ENCODE measurements at places on chromosomes 7 and 10. TPM values are rescaled to one million over a fixed set of nuclear protein-coding genes. Genes with fewer than 3 reads are reported as not detected.
A peak's percentile ranks its signal among the peaks of the same experiment; 100 is the strongest.

The SFTPA2 gene
- not detected for polyA plus RNA-seq

GRCh38 chr7:156064971-156065386 is 252.7 kb upstream of the SHH start:
- peaks cover 74% of the 10 kb centered on the region for H3K27me3 ChIP-seq
- H3K4me1 ChIP-seq, result no peaks in the 10 kb centered on the region
- H3K4me3 ChIP-seq, result no peak overlapping the region
- DNase-seq, result no peak

DNA sequence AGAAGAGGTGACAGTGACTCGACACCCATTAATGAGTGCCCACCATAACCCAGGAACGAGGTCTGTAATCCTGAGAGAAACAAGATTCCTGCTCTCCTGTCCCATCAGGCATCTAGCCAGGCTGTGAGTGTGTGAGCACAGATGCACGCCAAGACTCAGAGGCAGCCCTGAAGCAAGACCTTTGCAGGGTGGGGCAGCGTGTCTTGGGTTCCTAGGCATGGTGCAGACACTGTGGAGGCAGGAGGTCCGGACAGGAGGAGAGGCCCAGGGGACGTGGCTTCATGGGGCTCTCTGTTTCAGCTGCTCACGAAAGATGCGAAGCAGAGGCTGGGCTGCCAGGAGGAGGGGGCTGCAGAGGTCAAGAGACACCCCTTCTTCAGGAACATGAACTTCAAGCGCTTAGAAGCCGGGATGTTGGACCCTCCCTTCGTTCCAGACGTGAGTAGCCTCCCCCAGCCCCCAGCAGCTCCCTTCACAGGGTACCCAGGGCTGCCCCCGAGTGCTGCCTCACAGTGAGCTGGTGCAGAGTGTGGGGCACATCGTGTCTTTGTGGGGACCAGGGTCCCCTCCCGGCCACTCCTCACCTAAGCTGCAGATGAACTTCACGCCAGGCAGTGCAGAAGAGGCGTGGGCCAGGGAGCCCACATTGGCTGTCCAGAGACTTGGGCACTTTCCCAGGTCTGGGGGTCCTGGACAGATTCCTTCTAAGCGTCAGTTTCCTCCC is 94.5 kb downstream of the RGS10 start:
- H3K36me3 ChIP-seq, result no peaks in the 10 kb centered on the region
- H3K27ac ChIP-seq, result no peak overlapping the region
- no peak overlapping the region for H3K4me3 ChIP-seq
- H3K27me3 ChIP-seq, result peaks cover 51% of the 10 kb centered on the region
- no peak for DNase-seq

The AKR1C8 gene
- 0.03 TPM for polyA plus RNA-seq

GRCh38 chr7:78528964-78529363 is 730.4 kb downstream of the PHTF2 start:
- no peak for DNase-seq
- H3K36me3 ChIP-seq, result no peaks in the 10 kb centered on the region
- no peak overlapping the region for H3K27ac ChIP-seq

The ZNF853 gene
- not detected for polyA plus RNA-seq

- H3K4me3 ChIP-seq, result no peak overlapping the region
- no peak overlapping the region for H3K27ac ChIP-seq
Measured at GRCh38 chr10:130656187-130656575, 520.0 kb downstream of the GLRX3 start.

The CFTR gene
- not detected for polyA plus RNA-seq

The SOSTDC1 gene
- 9.8 TPM for polyA plus RNA-seq

The BHLHA15 gene
- 1.1 TPM for polyA plus RNA-seq

The CYP3A4 gene
- not detected for polyA plus RNA-seq

- no peak overlapping the region for H3K27ac ChIP-seq
- H3K4me1 ChIP-seq, result no peaks in the 10 kb centered on the region
- H3K36me3 ChIP-seq, result peaks cover 31% of the 10 kb centered on the region
Measured at GRCh38 chr7:96686305-96686704, 23.3 kb downstream of the SEM1 start.

DNA sequence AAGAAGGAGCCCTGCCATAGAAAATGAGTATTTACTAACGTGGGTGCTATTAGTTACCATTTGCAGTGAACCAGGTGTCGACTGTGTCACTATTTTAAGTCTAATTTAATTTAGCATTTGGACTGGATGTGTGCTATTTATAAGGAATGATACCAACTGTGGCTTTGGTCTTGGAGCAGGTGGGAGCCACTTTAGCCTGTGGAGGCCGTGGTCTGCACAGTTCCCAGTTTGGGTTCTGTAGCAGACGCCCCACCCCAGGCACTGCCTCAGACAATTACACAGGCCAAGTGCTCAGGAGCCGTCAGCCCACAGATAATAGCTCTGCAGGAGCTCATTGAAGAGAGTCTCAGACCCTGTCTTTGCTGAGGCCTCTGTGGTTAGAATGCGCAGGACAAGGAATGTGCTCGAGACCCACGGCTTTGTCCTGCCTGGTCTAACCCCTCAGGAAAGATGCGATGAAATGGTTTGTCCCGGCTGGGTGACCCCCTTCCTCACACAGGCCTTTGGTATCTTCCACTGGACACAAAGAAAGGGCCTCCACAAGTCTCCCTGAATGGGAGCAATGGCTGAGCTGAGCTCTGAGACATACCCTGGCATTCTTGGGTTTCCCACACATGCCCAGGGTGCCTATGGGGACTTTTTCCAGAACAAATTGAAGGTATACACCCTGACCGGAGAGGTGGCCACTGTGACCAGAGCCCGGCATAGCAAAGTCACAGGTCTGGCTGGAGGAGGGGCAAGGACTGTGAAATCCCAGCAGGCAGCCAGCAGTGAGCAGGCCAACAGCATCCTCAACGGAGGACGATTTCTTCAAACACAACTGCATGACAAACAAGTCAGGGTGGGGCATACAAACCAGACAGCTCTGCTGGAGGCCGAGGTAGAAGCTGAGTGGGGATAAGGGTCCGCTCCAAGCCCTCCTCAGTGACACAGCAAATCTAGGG is 251.2 kb downstream of the ARHGAP12 start:
- no peaks in the 10 kb centered on the region for H3K36me3 ChIP-seq
- H3K27ac ChIP-seq, result no peak overlapping the region
- no peak overlapping the region for H3K4me3 ChIP-seq
- no peak for DNase-seq

The HOXA13 gene
- not detected for polyA plus RNA-seq

The UNCX gene
- polyA plus RNA-seq, result not detected

The CHN2 gene
- 0.12 TPM for polyA plus RNA-seq

The FGL2 gene
- not detected for polyA plus RNA-seq

- H3K4me3 ChIP-seq, result no peak overlapping the region
- no peaks in the 10 kb centered on the region for H3K4me1 ChIP-seq
- no peaks in the 10 kb centered on the region for H3K36me3 ChIP-seq
Measured at GRCh38 chr10:11057018-11057417, 39.3 kb downstream of the CELF2 start.

DNA sequence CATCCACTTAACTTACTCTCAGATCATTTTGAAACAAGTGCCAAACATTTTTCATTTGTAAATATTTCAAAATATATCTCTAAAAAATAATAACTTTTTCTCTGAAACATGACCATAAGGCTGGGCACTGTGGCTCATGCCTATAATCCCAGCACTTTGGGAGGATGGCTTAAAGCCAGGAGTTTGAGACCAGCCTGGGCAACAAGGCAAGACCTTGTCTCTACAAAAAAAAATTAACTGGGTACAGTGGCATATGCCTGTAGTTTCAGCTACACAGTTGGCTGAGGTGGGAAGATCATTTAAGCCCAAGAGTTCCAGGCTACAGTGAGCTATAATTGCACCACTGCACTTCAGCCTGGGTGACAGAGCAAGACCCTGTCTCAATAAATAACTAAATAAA is 36.4 kb downstream of the USP54 start:
- H3K27me3 ChIP-seq, result no peaks in the 10 kb centered on the region
- no peak overlapping the region for H3K27ac ChIP-seq
- no peaks in the 10 kb centered on the region for H3K36me3 ChIP-seq
- no peak for DNase-seq

DNA sequence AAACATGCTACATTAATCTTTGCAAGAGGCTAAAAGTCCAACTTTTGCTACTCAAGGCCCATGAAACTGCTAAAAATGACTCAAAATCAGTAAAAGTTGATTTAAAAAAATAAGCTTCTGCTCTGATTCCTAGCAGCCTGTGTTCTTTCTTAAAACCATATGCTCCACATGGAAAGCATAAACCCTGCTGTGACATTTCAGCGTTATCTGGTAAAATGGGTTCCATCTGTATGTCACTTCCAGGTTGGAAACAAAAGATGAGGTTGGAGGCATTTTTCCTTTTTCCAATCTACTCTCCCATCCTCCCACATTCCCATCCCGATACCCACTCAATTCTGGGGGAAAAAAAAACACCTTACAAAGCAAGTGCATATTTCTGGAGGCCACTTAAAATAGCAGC is 439.5 kb downstream of the NEBL start:
- no peaks in the 10 kb centered on the region for H3K36me3 ChIP-seq
- no peaks in the 10 kb centered on the region for H3K27me3 ChIP-seq
- H3K4me1 ChIP-seq, result no peaks in the 10 kb centered on the region
- no peak for DNase-seq

GRCh38 chr7:74289018-74289658 is at the start of gene CLIP2:
Gene CLIP2 (plus strand): TSS chr7:74289407. CDS start chr7:74317547, 28,140 bp downstream.
- peak within 1 kb of the TSS; percentile 48 for H3K27ac ChIP-seq
- DNase-seq, result peak; percentile 97
- peaks cover 3% of the 10 kb centered on the region for H3K27me3 ChIP-seq
- no peaks in the 10 kb centered on the region for H3K36me3 ChIP-seq
- peaks cover 26% of the 10 kb centered on the region for H3K4me1 ChIP-seq
- peak within 1 kb of the TSS; percentile 51 for H3K4me3 ChIP-seq

The FAM25G gene
- not detected for polyA plus RNA-seq

GRCh38 chr10:68156373-68157185 is 47.3 kb downstream of the MYPN start:
- H3K27me3 ChIP-seq, result peaks cover 3% of the 10 kb centered on the region
- H3K27ac ChIP-seq, result no peak overlapping the region
- no peaks in the 10 kb centered on the region for H3K36me3 ChIP-seq

- H3K36me3 ChIP-seq, result no peaks in the 10 kb centered on the region
- H3K27me3 ChIP-seq, result no peaks in the 10 kb centered on the region
- H3K27ac ChIP-seq, result no peak overlapping the region
- H3K4me3 ChIP-seq, result no peak overlapping the region
- no peak for DNase-seq
Measured at GRCh38 chr7:19181634-19182033, 36.4 kb upstream of the FERD3L start.

The ITGA8 gene
- polyA plus RNA-seq, result 0.04 TPM

DNA sequence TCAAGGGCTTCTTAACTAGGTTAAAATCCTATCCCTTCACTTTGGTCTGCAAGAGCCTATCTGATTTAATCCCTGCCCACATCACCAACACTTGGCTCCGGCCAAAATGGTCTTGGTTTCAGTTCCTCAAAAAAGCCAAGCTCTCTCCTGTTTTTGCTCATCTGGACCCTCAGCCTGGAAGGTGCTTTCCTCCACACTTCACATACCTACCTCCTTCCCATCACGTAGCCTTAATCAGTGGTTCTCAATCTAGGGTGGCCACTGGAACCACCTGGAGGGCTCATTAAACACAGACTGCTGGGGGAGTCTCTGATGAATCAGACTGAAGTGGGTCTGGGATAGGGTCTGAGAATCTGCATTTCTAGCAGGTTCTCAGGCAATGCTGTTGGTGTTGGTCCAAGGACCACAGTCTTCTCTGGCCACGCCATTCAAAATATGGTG is 227.0 kb upstream of the AOAH start:
- H3K27ac ChIP-seq, result no peak overlapping the region
- no peaks in the 10 kb centered on the region for H3K36me3 ChIP-seq
- H3K27me3 ChIP-seq, result no peaks in the 10 kb centered on the region
- no peak for DNase-seq

- H3K27me3 ChIP-seq, result 0 out of 2 replicates have a peak, but pooled peaks cover under 1% of the 10 kb centered on the region
- peaks cover 38% of the 10 kb centered on the region for H3K4me1 ChIP-seq
- DNase-seq, result peak; percentile 17
- H3K27ac ChIP-seq, result no peak overlapping the region
Measured at GRCh38 chr10:79386637-79387465, 39.6 kb downstream of the PPIF start.

The LIPN gene
- polyA plus RNA-seq, result not detected

GRCh38 chr7:28312948-28313347 is 99.4 kb upstream of the CREB5 start:
- H3K4me1 ChIP-seq, result no peaks in the 10 kb centered on the region
- no peak for DNase-seq
- no peak overlapping the region for H3K27ac ChIP-seq
- no peaks in the 10 kb centered on the region for H3K36me3 ChIP-seq
- H3K27me3 ChIP-seq, result peaks cover 36% of the 10 kb centered on the region

DNA sequence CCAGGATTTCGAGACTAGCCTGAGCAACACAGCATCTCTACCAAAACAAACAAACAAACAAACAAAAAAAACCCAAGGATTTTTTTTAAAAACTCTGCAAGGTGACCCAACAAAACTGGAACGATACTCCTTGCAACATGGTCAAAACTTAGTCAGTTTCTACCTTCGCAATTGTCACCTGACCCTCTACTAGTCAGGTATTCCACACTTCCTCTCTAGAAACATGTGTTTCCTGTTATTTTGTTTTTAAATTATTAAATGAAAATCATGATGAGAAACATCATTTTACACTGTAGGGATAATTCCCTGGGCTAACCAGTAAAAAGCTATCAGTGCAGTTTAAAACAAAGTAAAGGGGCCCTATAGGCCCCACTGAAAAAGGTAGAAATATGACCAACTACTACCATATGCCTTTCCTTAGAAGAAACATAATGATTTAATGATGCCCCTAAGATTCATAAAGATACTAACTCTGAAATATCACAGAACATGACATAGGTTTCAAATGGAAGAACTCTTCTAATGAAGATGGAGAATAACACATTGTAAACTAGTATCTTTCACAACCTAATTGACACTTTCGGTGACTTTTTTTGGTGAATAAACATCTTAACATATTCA is 8.7 kb downstream of the BRAF start:
- H3K36me3 ChIP-seq, result 0 out of 3 replicates have a peak, but pooled peaks cover 3% of the 10 kb centered on the region
- peaks cover 12% of the 10 kb centered on the region for H3K4me1 ChIP-seq
- no peak overlapping the region for H3K4me3 ChIP-seq
- no peak for DNase-seq

DNA sequence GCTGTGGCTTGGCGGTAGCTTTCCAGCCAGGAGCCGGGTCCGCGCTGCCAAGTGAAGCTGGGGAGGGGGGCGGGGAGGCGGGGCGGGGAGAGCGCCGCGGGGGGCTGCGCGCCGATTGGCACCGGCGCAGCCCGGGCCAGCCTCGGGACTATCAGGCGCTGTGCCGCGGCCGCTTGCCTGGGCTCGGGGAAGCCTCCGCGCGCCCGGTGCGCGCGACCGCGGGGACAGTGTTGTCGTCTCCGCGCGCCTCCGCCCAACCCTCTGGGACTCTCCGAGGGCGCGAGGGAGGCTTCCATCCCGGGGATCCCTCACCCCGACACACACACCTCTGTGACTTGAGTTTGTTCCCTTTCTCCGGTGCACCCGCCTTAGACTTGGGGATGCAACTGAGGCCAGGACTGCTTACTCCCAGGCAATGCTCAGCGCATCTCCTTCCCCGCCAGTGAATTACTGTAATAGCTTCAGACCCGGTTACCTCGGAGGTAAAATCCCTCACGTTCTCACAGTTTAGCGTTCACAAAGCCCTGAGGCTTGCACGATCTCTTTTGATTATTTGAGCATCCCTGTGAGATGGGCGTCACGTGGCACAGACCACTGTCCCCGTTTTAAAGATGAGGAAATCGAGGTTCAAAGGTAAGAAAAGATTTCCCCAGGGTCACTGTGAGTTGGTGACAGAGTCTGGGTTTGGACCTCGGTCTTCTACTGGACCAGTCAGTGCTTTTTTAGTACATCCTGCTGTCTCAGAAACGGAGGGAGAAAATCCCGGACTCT is at the start of gene NKX1-2:
TSS of gene NKX1-2 (minus strand) at position 24 of the 771 bp plus-strand sequence. CDS start 92 bp downstream, outside the sequence.
- no peak for DNase-seq
- H3K4me1 ChIP-seq, result peaks cover 3% of the 10 kb centered on the region
- H3K36me3 ChIP-seq, result no peaks in the 10 kb centered on the region
- no peak within 1 kb of the TSS for H3K27ac ChIP-seq
- H3K4me3 ChIP-seq, result no peak within 1 kb of the TSS

The STAMBPL1 gene
- polyA plus RNA-seq, result not detected

Measured in K562 (cell line).